ENCODE measurements at places on chromosomes 13 and 19.

DNA sequence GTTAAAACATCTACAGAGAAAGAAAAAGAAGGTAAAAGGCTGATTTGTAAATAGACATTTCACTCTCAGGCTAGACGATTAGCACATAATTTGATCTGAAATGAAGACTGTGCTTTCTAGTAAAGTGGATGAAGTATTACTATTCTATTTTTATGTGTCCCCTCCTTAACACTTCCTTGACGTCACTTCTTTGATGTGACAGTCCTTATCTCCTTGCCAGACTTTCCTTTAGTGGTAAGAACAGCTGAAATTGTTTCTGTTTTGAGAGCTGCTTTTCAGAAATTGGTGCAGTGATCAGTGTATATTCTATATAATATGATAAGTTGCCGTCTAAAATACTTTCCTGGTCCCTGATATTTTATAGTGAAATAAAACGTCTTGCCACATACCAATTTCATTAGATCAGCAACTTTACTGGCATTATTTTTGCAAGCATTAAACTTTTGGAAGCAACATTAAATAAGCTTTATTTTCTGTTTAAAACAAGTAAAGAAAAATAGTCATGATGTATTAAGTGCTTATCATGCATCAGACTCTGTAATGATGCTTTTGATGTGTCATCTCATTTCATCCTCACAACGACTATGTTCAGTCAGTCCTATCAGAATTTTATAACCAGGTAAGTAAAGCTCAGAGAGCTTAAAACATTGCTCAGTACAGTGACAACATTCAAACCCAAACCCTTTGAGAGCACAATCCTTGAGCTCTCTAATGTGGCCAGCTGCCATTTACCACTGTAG lies 210.3 kb upstream of the PCDH9 start:
- no peak for DNase-seq

DNA sequence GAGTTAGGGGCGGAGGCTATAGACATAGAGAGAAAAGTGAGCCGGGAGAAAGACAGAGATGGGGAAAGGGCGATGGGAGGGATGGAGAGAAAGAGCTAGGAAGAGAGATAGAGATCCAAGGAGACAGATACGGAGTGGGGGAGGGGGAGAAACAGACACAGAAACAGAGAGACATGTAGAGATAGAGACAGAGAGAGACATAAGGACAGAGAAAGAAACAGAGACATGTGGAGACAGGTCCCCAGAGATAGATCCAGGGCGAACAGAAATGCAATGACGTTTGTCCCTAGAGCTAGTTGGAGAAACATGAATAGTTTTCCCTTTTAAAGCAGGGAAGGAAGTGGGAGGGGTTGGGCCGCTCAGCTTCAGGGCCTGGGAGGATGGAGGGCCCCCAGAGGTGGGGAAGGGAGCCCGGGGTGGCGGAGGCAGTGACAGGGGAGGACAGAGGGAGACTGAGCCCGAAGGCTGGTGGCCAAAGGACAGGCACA lies 4.6 kb downstream of the PPP1R14A start:
- DNase-seq: no peak

DNA sequence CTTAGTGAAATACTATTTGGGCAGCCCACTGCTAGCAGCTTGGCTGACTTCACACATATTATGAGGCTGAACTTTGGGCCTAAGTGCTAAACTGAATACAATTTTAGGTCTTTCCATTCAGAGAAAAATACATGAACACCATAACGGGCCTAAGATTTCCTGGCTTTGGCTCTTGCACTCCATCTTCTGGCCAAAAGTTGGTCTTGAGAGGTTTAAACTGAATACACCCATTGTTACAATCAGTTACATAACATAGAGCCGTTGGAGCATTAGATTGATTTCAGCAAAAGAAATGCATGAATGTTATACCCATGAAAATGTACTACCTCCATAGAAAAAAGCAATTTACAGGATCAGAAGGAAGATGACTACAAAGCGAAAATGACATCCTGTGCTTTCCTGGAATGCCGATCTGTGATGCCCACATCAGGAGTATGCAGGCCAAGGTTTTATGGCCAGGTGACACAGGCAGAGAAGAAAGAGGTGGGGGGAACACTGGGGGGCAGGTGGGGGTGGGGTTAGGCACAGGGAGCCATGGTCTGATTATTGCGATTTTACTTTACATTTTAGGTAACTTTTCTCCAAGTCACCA lies 11.1 kb upstream of the SHISA2 start:
- no peak for DNase-seq

DNA sequence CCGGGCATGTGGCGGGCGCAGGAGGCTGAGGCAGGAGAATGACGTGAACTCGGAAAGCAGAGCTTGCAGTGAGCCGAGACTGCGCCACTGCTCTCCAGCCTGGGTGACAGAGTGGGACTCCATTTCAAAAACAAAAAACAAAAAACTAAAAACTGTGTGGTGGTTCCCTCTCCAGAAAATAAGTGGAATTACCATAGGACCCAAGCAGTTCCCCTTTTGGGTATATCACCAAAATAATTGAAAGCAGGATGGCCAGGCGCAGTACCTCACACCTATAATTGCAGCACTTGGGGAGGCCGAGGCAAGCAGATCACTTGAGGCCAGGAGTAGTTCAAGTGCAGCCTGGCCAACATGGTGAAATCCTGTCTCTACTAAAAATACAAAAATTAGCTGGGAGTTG lies 15.7 kb upstream of the LDLR start:
- DNase-seq: no peak

DNA sequence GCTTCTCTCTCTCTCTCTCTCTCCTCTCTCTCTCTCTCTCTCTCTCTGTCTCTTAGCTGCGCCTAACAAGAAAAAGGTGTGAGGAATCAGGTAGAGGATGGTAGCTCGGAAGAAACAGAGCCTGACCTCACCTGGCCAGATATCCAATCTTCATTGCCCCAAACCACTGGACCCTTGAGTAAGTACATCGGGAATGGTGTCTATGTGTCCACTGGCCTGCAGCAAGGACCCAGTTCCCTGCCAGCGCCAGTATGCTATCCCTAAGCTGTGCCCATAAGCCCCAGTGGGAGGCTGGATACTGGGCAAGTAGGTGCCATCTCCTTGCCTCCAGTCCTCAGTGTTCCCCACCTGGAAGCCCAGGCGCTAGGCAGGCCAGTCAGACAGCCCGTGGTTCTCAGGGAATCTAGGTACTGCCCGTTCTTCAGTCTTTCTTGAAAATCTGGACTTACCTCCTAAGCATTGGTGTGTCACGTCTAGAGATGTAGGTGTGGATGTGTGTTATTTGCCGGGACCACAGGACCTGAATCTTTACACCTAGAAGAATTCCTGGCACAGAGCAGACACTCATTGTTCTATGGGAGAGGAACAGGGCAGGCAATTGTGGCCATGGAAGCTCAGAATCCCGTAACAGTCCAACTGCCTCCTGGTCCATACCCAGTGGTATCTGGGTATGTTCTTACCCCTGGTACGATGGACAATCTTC lies 7.3 kb downstream of the URAD start:
- no peak for DNase-seq

GRCh38 chr13:80118506-80118905 lies 222.4 kb downstream of the SPRY2 start:
- no peak for DNase-seq

DNA sequence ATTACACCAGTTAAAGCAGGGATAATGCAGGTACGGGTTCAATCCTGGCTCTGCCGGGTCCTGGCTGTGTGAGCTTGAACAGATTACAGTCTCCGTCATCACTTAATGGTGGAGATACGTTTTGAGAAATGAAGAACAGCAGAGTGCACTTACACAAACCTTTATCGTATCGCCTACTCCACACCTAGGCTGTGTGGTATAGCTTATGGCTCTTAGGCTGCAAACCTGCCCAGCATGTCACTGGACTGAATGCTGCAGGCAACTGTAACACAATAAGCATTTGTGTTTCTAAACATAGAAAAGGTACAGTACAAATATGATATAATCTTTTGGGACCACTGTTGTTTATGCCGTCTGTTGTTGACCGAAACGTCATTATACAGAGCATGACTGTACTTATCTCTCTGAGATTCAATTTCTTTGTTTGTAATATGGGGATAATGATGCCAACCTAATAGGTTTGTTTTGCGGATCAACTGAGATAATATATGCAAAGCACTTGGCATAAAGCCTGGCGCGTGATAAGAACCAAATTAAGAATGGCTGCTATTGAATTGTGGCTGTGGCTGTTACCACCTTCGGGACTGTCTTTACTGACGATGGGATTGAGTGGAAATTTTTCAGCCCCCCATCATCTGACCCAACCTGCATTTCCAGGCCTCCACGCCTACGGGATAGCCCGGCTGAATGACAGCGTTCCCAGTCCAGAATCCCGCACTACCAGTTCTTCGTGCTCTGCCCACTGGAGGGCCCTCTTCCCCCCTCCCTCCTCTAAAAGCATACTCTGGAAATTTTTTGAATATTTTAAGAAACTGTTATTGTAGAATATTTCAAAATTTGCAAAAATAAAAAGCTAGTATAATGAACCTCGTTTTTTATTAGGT lies 11.2 kb downstream of the KRTDAP start:
- DNase-seq: no peak
